ENCODE measurements at places on chromosomes 5 and 9.

- no peak for DNase-seq
Observed at GRCh38 chr5:7453947-7454346, 58.0 kb downstream of the ADCY2 start.

GRCh38 chr5:20470997-20471396 lies 483.0 kb upstream of the CDH18 start:
- no peak for DNase-seq

DNA sequence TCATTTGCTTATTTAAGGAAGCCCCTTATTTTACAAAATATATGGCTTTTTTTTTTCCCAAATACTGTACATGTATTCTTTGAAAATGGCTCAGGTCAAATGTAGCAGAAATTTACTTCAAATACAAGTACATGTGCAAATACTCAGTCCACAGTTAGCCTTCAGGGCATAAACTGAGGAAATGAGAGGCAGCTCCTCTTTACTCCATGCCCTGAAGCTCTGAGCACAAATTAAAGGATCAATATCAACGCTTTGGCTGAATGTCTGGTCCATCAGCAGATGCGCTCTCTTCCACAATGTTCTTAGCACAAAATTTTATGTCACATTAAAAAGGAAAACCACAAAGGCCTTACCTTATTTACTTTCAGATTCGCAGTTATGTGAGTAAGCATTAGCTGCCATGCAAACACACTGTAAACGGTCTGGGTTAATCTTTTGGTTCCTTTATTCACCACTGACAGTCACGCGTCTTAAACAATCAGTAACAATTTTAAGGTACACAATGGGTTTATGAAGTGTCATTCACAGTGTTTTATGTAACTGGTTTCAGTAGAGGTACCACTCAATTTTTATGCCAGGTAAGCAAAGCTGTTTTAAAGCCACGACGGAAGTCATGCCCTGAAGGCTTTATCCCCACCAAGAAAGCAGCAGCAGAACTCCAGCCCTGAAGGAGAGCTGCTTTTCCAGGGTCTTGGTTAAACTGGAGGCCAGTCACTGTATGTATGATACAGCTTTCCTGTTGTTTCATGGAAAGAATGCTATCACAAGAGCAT lies 103.4 kb downstream of the OTULIN start:
- DNase-seq = no peak

DNA sequence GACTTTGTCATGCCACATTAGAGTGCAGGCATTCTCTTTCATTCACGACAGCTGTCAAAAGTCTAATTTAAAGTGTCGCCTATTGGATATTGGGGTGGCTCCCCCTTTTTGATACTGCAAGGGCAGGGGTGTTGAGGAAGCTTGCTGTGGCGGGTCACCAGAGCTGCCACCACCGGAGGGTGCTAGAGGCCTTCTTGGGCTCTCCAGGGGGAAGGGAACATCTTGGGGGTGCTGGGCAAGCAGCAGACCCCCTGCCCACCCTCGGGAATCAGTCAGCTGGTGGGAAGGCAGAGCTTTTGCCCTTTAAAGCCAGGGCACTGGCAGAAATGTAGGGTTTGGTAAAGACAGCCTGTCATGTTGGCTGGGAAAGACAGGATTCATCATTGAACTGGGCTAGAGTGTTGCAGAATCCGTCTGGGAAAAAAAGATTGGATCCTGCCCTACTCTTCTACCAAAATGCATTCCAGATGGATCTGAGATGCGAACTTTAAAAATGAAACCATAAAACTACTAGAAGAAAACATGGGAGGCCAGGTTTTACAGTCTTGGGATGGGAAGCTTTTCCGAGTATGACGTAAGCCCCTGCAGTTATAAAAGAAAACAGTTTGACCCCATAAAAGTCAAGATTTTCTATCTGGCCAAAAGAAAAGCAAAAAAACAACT lies 22.3 kb downstream of the COL5A1 start:
- peak; percentile 51 for DNase-seq

GRCh38 chr9:32524892-32525708 lies 896 bp downstream of the RIGI start:
- no peak for DNase-seq

- DNase-seq = peak; percentile 26
Observed at GRCh38 chr5:138032028-138032571, 779 bp downstream of the FAM13B start.

- no peak for DNase-seq
Observed at GRCh38 chr5:168031614-168032013, 259.8 kb upstream of the WWC1 start.

DNA sequence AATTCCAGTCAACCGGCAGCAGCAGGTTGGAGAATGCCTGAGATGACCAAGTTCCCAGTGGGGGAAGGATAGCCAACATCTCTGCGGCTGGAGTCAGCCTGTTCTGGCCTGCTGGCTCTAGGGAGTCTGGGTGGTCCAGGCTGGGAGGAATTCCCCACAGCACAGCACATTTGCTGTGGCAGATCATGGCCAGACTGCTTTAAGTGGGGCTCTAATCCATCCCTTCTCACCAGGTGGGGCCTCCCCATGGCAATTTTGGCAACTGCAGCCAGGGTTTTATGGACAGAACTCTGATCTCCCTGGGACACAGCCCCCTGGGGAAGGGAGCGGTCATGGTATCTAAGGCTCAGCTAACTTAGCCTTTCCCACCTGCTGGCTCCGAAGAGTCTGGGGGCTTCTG lies 226.1 kb downstream of the DTWD2 start:
- no peak for DNase-seq

DNA sequence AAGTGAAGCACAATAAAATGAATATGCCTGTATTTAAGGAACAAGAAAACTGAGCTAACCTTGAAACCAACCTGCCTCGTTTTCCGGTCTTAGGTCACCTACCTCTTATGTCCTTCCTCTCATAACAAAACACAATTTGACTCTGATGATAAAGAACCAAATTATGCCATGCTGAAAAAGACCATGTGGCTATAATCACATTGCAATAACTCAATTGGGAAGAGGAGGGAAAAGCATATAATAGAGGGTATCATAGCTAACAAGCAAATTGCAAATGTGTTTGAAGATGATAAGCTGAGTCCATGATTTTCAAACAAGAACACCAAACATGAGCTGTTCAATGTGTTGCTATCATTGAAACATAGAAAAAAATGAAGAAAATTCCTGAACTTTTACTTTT lies 260.8 kb downstream of the PLK2 start:
- DNase-seq = no peak

DNA sequence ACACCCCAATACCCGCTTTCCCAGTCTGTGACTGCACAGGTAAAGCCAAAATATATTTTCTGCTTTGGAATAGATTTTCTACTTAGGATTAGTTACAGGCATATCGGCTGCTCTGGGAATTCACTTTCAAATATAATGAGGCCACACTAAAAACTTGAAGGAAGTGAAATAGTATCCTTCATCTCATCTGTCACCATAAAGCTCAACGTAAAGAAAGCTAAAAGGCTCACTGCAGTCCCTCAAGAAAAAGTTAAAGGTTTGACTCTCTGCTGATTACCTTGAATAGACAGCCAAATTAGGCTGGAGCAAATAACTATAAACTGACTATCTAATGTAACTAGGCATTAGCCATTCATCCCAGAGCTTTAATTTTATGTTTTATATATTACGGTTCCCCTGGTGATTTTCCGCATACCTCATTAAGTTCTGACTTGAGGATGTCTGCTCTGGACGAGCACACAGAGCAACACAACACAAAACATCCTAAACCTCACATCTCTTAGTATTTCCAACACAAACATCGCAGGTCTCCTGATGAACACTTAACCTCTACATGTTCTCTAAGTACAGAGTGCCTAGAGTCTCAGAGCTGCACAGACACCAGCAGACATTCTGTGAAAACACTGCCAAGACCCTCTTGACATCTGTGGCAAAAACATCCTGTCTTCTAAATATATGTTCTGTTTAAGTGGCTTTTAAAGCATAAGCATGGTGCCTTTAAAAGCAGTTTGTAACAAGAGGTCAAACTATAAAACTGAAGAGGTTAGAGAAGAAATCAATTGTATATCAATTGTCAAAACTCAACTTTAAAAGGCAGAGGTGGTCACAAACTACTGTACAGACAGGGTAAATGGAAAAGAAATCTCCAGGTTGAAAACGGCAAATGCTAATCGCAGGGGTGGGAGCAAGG lies 35.4 kb downstream of the ELAVL2 start:
- no peak for DNase-seq

- DNase-seq = no peak
Observed at GRCh38 chr9:110980261-110980660, 58.0 kb downstream of the LPAR1 start.

GRCh38 chr5:14281746-14282181 lies 138.6 kb downstream of the TRIO start:
- no peak for DNase-seq

DNA sequence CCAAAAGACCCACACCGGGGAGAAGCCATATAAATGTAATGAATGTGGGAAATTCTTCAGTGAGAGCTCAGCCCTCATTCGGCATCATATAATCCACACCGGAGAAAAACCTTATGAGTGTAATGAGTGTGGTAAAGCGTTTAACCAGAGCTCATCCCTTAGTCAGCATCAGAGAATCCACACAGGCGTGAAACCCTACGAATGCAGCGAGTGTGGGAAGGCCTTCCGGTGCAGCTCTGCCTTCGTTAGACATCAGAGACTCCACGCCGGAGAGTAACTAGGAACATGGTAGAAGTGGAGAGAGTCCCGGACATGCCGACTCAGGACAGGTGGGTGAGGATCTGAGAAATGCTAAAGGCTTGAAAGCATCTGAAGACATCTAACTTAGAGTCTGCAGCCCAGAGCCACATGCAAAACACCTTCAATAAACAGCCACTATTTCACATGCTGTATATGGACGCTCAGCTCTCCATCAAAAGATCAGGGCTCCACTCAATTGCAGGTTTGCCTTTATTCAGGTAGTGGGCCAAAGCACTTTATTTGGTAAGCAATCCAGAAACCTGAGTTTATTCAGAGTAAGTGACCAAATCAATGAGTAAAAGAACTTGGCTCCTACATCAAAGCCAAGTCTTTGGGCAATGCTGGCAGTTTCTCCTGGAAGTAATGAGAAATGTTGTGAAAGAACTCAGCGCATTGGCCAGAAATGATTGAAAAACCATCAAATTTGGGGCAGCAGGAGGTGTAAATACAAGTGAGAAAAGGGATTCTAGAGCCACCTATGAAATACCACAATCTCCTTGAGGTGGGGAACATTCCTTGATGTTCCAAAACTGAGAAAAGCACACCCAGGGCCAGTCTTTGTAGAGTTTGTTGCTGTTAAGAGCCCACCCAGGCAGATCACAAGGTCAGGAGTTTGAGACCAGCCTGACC lies 6.0 kb downstream of the RPL12 start:
- DNase-seq = no peak

- DNase-seq = no peak
Observed at GRCh38 chr9:136742591-136743391, at the start of gene LCN10. TSS of gene LCN10 (minus strand) at chr9:136742940. CDS start at chr9:136742903, 37 bp downstream.

GRCh38 chr9:78031444-78031892 lies at the start of gene GNAQ:
TSS of gene GNAQ (minus strand) at chr9:78031811. CDS start at chr9:78031235, 576 bp downstream.
- DNase-seq = no peak

- DNase-seq = peak; percentile 20
Observed at GRCh38 chr9:75185585-75186170, 97.4 kb downstream of the OSTF1 start.

- no peak for DNase-seq
Observed at GRCh38 chr9:137318602-137319001, 16.5 kb upstream of the NRARP start.

- DNase-seq = no peak
Observed at GRCh38 chr5:132681983-132682382, 8.2 kb downstream of the IL4 start.

- peak; percentile 39 for DNase-seq
Observed at GRCh38 chr5:73709536-73710129, 83.6 kb downstream of the ARHGEF28 start.

- peak; percentile 70 for DNase-seq
Observed at GRCh38 chr5:168908207-168908606, 329.0 kb upstream of the PANK3 start.

DNA sequence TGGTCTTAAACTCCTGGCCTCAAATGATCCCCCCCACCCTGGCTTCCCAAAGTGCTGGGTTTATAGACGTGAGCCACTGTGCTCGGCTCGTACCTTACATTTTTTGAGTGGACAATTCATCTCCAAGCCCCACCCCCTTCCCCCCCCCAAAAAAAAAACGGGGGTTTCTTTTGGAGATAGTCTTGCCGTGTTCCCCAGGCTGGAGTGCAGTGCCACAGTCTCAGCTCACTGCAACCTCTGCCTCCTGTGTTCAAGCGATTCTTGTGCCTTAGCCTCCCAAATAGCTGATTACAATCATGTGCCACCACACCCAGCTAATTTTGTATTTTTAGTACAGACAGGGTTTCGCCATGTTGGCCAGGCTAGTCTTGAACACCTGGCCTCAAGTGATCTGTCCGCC lies 31.3 kb downstream of the ANKHD1 start:
- no peak for DNase-seq

GRCh38 chr5:180093241-180093640 lies 21.7 kb upstream of the RNF130 start:
- DNase-seq = no peak

DNA sequence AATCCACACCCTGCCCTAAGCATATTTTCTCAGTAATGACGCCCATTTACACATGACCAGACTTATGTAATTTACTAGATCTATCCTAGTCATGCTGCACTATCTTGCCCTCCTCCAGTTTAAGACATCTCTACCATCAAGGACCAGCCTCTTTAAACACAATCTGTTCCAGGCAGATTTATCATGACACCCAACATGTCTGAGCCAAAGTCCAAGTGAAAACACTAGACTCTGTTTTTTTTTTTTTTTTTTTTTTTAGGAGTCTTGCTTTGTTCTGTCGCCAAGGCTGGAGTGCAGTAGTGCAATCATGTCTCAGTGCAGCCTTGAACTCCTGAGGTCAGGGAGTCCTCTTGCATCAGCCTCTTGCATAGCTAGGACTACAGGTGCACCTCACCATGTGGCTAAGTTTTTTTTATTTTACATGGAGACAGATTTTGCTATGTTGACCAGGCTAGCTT lies 354.6 kb downstream of the ARRDC3 start:
- no peak for DNase-seq

GRCh38 chr9:129483415-129484351 lies 137.2 kb downstream of the C9orf50 start:
- DNase-seq = peak; percentile 94

DNA sequence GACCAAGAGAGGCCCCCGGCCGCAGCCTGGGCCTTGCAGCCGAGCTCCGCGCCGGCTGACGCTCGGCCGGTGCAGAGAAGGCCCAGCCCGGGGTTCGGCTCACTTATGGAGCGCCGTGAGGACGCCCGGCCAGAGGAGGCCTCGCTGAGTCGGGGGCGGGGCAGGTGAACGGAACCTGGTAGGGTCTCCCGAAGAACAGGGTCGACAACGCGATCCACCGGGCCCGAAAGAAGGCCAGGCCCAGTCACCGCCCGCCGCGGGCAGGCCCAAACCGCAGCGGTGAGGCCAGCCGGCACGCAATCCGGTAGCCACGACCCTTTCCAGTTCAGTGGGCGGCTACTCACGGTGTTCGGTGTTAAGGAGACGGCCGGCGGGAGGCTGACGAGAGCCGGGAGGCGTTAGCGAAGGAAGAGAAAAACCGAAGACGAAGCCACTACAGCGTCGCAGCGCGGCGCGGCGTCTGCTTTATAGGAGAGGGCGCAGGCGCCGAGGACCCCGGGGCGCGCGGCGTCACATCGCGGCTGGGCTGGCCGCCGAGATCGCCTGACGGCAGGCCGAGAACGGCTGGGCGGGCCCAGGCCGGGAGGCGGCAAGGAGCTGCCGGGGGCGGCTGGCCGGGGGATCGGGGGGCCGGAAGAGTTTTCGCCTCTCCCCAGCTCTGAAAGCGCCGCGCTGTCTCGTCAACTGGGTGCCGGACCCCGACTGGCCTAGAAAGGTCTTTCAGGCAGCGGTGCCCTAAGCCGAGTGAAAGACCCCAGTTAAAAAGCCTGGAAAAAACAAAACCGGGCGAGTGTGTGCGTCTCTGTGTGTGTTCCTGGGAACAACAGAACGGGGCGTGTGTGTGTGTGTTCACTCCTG lies at the start of gene SKP1:
SKP1 (minus strand) TSS at position 440 of the 858 bp plus-strand sequence. CDS start 2,928 bp downstream, outside the sequence.
- DNase-seq = peak; percentile 77

Measured in fibroblast of upper back skin (primary cell).